T-helper 2 cell treated with Interferon-gamma antibody and Interleukin-4, amounts not matched to agents 100 ng/mL and 5 ng/mL, for 36 hours (primary cell): ENCODE measurements at places on chromosomes 1 and 21. TPM values are rescaled to one million over a fixed set of nuclear protein-coding genes. Genes with fewer than 3 reads are reported as not detected.

The HSD11B1 gene
- 0.36 and 0.61 TPM in 2 replicates for total RNA-seq

The CELA3B gene
- not detected in 2 replicates for total RNA-seq

The GSTM5 gene
- total RNA-seq = 0.14 and 0.18 TPM in 2 replicates

The TRIM46 gene
- 15.2 and 17.3 TPM in 2 replicates for total RNA-seq

The RNF186 gene
- total RNA-seq = not detected in 2 replicates

The TCHH gene
- 0.07 and 0.11 TPM in 2 replicates for total RNA-seq

The CBR3 gene
- total RNA-seq = 24.1 and 25.7 TPM in 2 replicates

The PFKFB2 gene
- total RNA-seq = 1.2 and 1.6 TPM in 2 replicates

The SERINC2 gene
- 0.23 TPM in 1 of 2 replicates, not detected in the other for total RNA-seq

The KRTAP12-2 gene
- total RNA-seq = not detected in 2 replicates

The MYBPH gene
- not detected in 2 replicates for total RNA-seq

The B3GALT6 gene
- total RNA-seq = 27.1 and 27.5 TPM in 2 replicates

The OR6K3 gene
- total RNA-seq = not detected in 2 replicates

The COG2 gene
- total RNA-seq = 32.4 and 36.8 TPM in 2 replicates

The MATN1 gene
- total RNA-seq = 0.20 TPM in 1 of 2 replicates, not detected in the other

The NPHS2 gene
- total RNA-seq = not detected in 2 replicates

The TRIM67 gene
- not detected in 2 replicates for total RNA-seq

The AQP10 gene
- not detected in 2 replicates for total RNA-seq

The COL11A1 gene
- total RNA-seq = not detected in 2 replicates

The FMOD gene
- total RNA-seq = 0.07 TPM in 1 of 2 replicates, not detected in the other
